CD4-positive, alpha-beta T cell treated with Interleukin-6 at 100 ng/mL for 8 hours (primary cell): ENCODE measurements at places on chromosomes 7 and 10.

GRCh38 chr10:101567165-101568006 is 20.7 kb downstream of the POLL start:
- no peak for DNase-seq

DNA sequence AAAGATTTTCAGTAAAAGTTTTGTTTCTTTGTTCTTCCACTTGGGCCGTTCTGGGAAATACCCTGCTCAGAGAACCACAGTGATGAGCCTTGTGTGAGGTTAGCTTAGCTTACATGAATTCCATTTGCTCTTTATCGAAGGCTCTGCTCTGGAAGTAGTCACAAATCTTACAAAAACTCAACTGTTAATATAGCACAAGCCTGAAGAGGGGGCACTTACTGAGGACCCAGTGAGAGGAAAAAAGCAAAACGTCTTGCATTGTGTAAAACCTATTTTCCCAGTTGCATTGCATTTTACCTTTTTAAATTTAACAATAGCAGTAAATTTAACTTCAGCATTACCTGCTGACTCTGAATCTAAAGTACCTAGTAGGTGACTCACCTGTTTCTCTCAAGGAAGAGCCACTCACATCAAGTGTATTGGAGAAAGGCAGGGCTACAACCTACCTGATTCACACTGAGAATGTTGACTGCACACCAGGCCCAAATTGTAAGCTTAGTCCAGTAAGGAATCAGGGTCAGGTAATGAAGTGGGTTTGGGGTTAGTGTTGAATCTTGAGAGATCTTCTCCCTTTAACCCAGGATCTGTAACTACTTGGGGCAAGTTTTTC is 42.3 kb downstream of the PPP1R17 start:
- DNase-seq: no peak

DNA sequence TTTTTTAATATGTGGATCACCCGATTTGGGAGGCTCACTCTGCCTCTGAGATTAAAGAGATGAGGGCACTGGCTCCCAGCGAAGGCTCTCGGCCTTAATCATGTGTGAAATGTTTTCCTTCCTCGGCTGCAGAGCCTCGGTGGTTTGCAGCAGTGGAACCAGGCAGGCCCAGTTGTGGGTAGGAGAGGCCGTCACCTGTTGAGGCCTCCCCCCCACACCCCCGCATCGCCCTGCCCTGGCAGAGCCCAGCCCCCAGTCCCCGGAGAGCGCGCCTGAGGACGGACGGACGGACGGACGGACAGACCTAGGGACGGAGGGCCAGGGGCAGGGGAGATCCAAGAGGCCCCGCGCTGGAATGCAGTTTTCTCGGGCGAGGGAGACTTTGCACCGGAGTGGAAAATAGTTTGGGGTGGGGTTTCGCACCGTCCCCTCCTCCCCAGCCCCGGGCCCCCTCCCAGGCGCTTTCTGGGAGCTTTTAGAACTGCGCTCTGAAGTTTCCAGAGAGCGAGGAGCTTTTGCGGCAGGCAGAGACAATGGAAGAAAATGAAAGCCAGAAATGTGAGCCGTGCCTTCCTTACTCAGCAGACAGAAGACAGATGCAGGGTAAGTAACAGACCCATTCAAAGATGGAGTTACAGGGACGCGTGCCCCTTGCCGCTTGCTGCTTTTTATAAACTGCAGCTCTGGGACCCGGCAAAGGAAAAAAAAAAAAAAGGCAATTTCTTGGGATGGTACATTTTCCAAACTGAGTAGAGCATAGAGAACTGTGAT is at the start of gene KIAA1217:
Gene KIAA1217 (plus strand): TSS at position 478 of the 771 bp plus-strand sequence. CDS start 56 bp downstream, at position 534.
- DNase-seq: no peak

- DNase-seq: no peak
Measured at GRCh38 chr10:127458016-127458810, 90.9 kb upstream of the NPS start.

DNA sequence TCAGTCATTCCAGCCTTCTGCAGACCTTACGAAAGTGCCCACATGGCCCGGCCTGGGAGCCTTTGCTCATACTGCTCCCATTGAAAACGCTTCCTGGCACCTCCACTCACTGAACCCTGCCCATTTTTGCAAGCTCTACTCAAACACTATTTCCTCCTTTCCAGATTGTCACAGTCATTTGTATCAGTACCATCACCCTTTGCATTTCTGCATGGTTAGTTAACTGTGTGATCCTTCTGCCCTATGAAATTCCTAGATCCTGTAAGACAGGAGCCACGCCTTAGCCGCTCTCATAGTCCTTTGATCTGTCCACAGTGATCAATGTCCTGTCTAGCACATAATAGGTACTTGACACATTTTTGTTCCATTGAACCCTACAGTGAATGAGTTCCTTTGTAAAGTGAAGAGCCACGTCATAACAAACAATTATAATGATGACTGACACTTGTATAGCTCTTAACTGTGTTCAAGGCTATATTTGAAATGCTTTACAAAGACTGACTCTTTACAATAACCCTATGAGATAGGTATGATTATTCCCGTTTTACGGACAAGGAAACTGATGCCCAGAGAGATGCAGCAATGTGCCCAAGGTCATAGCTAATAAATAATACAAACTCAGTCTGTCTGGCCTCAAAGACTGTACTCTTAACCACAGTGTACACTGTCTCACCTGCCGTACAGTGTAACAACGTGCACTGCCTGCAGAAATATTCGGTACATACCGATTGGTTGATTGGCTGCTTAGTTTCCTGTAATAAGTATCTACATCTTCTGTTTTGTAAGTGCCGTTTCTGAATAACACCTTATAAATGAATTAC is 16.6 kb upstream of the ITIH2 start:
- DNase-seq: no peak

DNA sequence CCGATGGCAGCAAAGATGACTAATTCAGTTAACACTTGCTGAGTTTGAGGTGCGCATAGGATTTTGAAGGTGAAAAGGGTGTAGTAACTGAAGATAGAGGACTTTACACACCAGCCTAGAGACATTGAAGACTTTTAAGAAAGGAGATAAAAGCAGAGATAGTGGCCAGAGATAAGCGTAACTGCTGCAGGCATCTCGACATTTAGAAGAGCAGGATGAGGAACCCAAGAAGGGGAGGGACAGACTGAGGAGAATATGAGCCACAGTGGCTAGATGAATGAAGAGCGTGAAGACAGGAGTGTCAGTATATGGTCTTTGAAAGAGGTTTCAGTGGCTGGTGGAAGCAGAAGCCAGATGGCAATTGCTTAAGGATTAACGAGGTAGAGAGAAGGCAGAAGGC is 71.6 kb downstream of the CELF2 start:
- no peak for DNase-seq

DNA sequence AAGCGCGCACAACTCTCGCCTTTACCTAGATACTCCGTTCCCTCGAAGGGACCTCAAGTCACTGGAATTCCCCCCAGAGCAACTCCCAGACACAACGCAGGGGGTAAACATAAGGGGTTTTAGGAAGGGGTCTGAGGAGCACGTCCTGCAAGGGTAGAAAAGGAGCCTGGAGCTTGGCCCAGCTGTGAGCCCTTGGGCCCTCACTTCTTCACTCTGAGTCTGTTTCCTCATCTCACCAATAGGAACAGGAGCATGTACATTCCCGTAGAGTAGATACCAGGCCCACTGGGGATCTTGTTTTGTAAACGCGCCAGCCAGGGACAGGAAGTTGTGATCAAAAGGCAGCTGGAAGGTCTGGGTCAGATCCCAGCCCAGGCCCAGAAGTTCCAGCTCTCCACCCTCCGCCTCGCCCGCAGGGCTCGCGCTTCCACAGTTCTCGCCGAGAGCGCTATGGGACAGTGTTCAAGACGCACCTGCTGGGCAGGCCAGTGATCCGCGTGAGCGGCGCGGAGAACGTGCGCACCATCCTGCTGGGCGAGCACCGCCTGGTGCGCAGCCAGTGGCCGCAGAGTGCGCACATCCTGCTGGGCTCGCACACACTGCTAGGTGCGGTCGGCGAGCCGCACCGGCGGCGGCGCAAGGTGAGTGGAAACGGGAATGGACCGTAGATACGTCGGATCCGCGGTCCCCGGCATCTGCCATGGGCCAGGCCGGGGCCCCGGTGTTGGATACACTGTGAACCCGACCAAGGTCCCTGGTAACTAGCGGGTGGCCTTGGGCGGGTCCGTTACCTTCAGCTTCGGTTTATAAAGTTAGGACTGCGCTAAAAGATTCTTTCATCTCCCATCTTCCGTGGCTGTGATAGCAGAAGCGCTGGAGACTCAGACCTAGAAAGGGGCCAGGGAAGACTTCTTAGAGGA is 1.3 kb downstream of the CYP26C1 start:
- DNase-seq: no peak

DNA sequence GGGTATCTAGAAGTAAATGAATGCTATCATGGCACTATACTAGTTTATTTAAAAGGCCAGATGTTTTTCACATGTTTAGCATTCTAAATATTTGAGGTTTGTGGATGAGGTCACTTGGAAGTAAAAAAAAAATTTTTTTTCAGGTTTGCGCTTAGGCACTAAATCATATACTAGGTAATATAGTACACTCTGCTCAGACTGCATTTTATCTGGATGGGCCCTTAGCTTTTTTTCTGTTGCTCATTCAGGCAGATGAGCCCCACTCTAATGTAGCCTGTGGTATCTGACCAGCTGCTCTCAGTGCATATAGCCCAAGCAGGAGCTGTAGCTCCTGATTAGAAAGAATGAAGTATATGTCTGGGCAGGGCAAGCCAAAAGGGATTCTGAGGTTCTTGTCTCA is 210.1 kb downstream of the AUTS2 start:
- no peak for DNase-seq

DNA sequence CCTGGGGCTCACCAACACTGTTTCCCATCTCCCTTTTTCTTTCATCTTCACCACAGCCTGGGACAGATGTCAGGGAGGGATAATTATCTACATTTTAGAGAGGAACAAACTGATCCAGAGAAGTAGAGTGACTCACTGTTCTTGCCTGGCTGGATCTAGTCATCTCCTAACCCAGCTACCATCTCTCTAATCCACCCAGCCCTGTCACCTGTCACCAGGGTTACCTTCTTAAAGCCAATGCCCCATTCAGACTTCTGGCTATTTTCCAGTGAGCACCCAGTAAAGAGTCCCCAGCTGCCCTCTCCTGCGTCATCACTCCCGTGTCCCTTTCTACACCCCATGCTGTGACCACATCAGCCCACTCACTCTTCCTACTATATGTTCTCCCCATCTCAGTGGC is 68.4 kb upstream of the DUSP5 start:
- DNase-seq: no peak

- DNase-seq: no peak
Measured at GRCh38 chr10:75544993-75545706, 113.7 kb downstream of the LRMDA start.

- DNase-seq: no peak
Measured at GRCh38 chr7:77687100-77687746, 9.0 kb upstream of the RSBN1L start.

DNA sequence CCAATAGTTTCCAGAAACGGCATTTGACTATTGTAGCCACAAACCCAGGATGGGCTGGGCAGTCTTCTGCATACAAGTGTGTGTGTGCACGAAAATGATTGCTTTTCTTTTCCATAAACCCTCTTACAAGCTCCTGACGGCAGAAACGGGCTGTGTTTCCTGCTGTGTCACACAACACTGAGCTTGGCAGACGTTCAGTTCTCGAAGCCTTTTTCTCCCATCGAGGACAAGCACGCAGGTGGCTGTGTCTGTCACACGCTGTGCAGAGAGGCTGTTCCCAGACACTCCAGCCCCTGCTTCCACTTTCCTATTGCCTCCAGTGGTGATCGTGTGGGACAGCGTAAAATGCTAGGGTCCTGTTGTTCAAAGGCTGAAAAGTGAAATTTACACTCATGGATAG is 32.1 kb downstream of the RBAK start:
- DNase-seq: no peak

DNA sequence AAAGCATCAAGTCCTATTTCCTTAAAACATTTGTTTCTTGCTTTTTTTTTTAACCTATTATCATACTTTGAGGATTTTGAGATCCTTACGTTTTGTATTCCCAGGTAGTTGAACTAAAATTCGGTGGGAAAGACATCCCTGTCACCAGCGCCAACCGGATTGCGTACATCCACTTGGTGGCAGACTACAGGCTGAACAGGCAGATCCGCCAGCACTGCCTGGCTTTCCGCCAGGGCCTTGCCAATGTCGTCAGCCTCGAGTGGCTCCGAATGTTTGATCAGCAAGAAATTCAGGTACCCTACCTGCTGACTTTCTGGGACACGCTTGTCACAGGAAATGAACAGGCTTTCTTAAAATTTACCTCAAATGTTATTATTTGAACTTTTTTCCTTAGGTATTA is 83.0 kb upstream of the DNAJB6 start:
- no peak for DNase-seq

DNA sequence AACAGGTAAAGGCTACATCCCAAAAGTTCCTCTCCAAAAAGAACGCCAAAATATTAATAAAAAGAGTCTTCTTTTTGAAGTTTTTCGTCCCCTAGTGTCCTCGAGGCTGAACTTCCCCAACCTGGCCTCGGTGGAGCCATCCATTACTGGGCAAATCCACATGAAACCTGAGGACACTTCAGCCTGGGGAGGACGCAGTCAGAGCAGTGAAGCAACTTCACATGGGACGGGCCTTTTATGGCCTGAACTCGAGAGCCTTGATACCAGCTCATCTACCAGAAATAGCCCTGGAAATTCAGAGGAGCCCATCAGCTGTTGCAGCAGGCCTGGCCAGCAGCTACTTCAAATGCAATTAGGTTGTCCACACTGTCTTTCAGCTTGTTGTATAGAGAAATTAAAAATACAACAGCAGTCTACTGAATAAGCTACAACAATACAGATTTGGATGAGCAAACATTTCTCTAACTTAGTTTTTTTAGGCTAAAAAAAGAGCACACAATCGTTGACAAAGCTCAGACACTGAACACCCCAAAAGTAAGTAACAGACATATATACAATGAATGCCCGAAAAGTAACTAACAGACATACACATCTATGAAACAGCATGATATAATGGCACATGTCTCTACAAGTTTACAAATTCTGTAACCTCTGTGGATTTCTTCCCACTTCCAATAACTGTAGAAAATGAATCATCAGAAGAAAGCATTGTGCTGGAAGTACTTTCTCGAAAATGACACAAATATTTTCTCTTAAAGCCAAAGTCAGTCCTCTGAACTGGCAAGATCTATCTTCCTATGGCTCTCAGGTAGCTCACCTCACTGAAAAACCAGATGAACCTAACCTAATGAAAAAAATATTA is at the start of gene SVIL:
Gene SVIL (minus strand): TSS at position 208 of the 862 bp plus-strand sequence. CDS start 79,913 bp downstream, outside the sequence.
- DNase-seq: no peak

GRCh38 chr10:132336064-132336746 is 4.2 kb downstream of the LRRC27 start:
- DNase-seq: no peak

DNA sequence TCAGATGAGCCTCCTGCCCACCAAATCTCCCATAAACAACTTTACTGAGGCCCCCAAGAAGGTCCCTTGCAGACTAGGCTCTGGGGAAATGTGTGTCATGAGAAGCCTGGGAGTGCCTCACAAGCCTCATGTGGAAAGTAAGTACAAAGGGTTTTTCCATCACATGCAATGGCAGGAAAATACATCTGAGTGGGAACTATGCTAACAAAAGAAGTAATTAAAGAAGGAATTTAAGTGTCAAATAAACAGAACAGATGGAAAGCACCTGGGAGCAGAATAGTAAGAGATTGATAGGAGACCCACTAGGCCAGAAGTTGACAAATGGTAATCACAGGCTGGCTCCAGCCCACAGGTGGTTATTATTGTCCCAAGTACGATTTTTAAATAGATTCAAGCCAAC is 20.5 kb downstream of the GSAP start:
- DNase-seq: no peak

- no peak for DNase-seq
Measured at GRCh38 chr10:29828440-29828894, 193.7 kb upstream of the SVIL start.

- DNase-seq: no peak
Measured at GRCh38 chr7:76155938-76156337, 45.8 kb upstream of the SRRM3 start.
